ENCODE measurements at places on chromosomes 13 and 19.

DNA sequence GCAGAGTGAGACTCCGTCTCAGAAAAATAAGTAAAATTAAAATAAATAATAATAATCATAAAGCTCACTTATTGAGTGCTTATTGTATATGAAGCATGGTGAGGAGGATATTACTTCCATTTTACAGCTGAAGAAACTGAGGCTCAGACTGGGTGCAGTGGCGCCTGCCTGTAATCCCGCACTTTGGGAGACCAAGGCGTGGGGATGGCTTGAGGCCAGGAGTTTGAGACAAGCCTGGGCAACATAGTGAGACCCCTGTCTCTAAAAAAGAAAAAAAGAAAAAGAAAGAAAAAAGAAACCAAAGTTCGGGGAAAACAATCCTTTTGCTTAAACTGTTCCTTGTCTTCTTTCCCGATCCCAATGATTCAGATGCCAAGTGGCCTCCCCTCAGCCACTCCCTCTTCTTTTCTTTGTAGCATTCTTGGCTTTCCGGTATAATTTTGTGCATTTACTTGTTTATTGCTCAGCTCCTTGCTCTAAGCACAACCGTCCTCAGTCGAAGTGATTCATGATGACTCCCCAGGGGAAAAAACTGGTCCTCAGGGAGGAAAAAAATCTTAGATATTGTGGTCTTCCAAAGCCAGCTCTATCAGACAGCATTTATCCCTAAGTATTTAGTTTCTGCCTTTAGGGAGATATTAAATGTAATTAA, 965 bp upstream of the EIF3G start:
- peak; percentile 60 for DNase-seq

- DNase-seq, result no peak
Measured at GRCh38 chr19:8036434-8037099, 16.0 kb upstream of the CCL25 start.

DNA sequence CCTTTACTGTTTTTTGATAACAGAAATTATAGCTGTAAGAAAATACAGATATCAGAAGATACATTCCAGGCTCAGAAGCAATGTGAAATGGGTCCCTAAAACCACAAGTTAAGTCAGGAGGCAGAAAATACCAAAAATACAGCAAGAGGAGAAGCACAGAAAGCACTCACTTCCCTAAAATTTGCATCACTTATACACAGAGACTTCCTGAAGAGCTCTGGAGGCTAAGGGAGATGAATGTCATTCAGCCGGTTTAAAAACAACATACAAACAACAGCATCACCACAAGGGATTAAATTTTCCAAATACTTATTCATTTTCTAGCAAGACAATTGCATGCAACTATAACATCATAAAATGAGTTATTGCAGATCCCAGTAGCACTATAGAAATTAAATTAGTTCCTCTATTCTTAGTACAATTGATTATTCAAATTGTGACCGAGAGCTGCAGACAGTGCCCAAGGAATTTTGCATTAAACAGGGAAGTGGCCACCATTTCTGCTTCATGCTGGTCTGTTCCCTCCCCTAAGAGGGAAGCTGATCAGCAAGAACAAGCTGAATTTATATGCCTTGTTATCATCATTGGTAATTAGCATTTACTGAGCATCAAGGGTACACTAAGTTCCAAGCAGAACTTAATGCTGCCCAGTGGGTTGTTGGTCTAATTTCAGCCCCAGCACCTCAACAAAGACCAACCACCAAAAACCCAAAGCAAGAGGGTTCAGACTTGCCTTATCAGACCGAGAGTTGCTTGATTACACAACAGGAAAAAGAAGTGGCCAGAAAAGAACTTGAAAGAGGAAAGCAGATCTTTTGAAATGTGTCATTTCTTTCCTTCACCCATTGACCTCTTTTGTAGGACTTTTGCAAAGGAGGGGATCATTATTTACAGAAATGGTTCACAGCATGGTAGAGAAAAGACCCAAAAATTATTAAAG, 140.7 kb downstream of the KCTD12 start:
- DNase-seq, result no peak

GRCh38 chr19:5951338-5951861, 26.5 kb downstream of the RANBP3 start:
- no peak for DNase-seq

DNA sequence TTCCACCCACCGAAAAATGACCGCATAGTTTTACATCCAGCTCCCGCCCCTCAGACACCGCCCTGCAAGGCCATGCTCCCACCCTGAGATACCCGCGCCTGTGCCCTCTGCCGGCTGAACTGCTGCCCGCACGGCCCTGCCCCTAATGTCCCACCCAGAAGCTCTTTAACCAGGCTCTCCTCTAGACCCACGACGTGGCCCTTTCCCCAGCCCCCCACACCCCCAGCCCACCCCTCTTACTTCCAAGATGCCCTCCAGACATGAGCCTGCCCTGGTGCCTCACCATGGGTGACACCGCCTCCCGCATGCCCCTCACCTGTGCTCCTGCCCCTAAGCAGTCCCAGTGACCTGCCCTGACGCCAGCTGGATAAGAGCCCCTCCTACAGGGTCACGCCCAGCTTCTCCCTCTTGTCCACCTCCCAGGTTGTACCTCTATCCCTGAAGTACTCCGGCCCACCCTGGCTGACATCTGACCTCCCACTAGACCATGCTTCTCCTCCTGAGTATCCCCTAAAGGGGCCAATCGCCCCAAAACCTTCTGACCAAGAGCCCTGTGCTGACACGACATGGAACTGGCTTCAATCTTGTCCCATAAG, 51.2 kb downstream of the COLGALT1 start:
- DNase-seq, result no peak

DNA sequence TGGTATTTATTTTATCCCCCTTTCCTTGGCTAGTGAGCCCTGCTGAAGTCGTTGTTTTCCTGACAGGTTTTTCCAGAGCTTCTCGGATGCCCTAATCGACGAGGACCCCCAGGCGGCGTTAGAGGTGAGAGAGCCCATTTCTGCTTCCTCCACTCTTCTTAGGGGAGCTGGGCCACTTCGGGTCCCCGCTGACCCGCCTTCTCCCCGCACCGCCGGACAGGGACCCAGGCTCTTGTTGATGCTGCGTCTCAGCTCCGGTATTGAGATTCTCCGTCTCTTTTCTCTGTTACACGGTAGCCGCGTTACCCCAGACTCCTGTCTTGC, 306 bp downstream of the SUGT1 start:
- DNase-seq, result no peak

- no peak for DNase-seq
Measured at GRCh38 chr13:25771641-25772478, 280.0 kb downstream of the SHISA2 start.

DNA sequence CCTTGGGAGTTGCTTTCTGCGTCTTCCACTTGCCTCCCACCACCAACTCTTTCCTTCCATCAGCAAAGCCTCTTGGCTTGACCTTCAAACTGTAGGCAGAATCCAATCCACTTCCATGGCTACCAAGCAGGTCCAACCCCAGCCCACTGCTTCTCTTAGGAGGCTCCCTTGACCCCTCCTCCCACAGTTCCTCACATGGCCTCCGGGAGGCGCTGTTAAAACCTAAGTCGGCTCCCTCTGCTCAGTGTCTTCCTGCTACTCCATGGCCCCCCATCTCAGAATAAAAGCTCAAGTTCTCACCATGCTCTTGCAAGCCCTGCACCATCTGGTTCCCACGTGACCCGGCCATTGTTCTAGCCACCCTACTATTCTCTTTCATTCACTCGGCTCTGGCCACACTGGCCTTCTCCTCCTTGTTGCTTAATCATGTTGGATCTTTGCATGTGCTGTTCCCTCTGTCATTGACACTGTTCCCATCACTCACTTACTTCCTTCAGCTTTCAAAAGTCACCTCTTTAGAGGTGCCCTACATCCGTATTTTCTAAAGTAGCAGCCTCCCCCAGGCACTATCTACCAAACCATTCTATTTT, 7.5 kb downstream of the IZUMO2 start:
- DNase-seq, result no peak

- DNase-seq, result no peak
Measured at GRCh38 chr19:42150911-42151361, 18.7 kb upstream of the POU2F2 start.

GRCh38 chr19:51607920-51608562, 22.2 kb downstream of the SIGLEC5 start:
- DNase-seq, result peak; percentile 17

DNA sequence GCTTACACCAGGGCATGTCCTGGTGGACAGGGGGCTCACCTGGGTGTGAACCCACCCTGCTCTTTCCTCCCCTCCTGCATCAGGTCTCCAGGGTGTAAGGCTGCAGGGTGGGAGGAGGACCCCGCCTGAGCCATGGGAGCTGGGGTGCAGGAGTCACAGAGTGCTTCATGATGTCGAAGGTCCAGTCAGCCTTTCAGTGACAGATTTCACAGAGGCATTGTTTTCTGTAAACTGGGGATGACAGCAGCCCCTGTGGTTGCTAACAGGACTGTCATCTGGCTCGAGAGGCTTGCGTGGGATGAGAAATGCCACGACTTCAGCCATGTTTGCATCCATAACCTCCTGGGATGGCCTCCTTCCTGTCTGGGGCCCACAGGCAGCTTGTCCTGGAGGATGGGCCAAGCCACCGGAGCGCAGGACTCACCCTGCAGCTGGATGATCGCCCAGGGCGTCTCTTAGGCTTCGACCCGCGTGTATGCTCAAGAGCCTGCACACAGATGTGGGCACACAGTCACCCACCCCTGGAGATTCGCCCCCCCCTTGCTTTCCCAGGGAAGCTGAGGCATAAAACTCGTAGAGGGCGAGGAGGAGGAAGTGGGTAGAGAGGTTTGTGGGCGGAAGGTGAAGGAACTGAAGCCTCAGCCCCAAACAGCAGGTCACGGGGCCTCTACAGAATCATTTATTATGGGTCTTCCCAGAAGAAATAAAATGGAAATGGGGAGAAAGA, 4.9 kb downstream of the NANOS3 start:
- DNase-seq, result no peak

DNA sequence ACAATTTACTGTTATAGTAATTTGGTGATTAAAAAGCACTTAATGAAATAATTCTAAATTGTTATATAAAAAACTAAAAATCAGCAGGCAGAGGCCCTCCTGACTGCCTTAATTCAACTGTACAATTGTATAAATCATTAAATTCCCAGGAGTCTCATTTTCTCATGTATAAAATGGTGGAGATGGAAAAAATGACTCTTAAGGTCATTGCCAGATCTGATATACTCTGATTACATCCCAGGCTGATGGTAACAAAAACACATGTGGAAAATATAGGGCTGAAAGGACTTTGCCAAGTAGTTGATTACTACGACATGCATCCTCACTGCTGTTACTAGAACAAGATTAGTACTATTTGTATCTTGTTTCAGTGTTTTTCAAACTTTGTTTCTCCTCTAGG, 1020.0 kb upstream of the SLC10A2 start:
- no peak for DNase-seq

DNA sequence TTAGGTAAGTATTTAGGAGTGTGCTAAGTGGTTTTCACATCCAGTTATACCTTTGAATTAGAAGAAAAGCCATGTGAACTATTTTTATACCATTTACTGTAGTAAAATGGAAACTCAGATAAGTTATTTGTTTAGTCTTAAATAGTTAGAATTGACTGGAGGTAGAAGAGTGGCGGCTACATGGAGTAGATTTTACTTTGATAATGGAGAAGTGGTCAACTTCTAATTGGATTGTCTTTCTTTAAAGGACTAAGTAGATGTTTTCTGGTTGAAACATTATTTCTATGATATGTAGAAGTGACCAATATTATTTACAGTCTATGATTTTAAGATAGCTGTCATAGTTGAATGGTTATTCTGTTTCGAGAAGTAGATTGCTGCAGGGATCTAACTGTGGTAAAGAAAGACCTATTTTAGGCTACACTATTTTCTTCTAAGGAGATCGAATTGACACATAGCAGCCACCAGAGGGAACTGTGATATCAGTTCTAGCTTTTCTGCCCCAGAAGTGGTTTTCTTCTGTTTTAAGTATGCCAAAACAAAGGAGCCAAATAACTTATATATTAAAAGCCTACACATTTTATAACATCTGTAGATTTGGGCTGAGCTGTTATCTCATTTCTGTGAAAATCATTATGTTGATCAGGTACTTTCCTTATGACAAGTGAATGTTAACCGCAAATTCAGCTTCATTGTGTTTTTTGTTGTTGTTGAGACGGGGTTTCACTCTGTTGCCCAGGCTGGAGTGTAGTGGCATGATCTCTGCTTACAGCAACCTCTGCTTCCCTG, 26.1 kb downstream of the ZMYM2 start:
- peak; percentile 8 for DNase-seq

GRCh38 chr13:102983496-102983895, 82.7 kb downstream of the SLC10A2 start:
- DNase-seq, result peak; percentile 65

- no peak for DNase-seq
Measured at GRCh38 chr19:4488496-4488895, 16.4 kb downstream of the HDGFL2 start.

GRCh38 chr13:80452279-80452678, 111.4 kb upstream of the SPRY2 start:
- no peak for DNase-seq

GRCh38 chr19:2227415-2228156, 8.5 kb downstream of the PLEKHJ1 start:
- no peak for DNase-seq

DNA sequence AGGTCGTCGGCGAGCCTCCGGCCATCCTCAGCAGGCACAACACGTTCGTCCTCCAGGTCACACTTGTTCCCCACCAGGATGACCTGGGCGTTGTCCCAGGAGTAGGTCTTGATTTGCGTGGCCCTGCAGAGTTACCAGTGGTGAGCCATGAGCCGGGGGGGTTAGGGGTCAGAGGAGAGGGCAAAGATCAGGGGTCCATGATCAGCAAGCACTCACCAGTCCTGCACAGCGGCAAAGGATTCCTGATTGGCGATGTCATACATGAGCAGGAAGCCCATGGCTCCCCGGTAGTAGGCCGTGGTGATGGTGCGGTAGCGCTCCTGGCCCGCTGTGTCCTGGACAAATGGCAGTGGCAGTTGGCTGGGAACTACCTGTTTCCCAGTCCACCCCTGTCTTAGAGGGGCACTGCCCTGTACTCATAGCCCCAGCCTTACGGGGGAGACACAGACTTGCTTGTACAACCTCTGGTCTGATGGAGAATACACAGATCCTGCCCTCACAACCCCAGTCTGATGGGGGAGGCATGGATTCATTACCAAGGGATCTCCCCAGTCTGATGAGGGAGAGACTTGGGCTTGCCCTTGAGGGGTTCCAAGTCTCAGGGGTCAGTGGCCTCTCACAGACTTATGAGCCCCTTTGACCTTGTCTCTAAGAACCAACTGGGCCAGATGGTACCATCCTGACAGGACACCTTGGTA, 3.9 kb downstream of the RAB3D start:
- no peak for DNase-seq

DNA sequence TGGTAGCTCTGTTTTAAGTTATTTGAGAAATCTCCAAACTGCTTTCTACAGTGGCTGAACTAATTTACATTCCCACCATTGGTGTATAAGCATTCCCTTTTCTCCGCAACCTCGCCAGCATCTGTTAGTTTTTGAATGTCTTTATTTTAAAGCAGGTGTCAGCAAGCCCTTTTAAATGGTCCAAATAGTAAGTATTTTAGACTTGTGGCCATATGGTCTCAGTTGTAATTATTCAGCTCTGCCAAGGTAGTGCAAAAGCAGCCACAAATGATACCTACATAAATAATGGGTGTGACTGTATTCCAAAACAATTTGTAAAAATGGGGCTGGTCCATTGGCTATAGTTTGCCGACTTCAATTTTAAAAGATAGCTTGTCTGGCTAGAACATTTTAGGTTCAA, 58.7 kb upstream of the TMTC4 start:
- DNase-seq, result no peak
